ENCODE measurements at places on chromosomes 3 and 15.
A peak's percentile ranks its signal among the peaks of the same experiment; 100 is the strongest.

DNA sequence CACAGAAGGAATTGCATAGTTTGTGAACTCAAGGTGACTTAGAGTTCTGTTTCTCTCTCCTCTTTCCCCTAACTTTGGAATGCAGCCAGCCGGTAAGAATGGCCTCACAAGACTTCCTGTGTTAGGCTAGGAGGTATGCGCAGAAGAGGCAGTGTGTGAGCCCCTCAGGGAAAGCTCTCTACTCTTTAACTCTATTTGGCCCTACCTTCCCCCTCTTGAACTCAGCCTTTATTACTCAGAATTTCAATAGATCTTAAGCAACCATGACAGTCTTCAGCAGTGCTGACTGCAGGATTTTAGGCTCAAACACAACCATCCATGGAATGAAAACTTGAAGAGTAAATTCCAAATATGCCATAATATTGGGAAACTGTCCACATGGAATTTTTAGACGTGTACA is 209.5 kb downstream of the DTWD1 start:
- no peak for DNase-seq

GRCh38 chr3:178393824-178394223 is 142.4 kb upstream of the KCNMB2 start:
- no peak for DNase-seq

DNA sequence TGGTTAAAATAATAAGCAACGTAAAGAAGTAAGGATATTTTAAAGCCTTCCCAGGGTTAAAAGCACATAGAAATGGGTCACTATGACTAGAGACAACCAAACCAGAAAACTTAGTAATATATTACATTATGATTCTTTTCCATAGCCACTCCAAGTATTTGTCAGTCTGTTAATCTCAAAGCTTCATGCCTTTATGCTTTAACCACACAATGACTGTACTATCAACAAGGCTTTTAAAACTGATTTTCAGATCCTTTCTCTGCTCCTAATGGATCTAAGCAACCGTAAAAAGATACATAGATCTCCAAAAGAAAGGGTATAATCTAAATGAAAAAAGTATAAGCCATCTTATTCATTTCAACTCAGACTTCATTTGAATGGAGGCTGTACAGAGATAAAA is 14.4 kb downstream of the SECISBP2L start:
- DNase-seq, result no peak

DNA sequence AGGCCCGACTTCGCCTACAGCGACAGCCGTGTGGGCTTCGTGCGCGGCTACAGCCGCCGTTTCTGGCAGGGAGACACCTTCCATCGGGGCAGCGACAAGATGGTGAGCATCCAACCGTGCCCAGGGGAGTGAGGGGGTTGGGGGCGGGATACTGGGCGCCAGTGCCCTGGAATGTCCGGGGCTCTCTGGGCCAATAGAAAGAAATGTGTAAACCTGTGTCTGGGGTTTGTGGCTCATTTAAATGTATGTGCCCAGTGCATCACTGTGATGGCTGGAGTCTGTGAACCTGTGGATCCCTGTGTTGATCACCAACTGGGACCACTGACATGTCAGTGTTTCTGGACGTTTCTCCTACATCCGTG is 423 bp downstream of the CHAC1 start:
- DNase-seq, result no peak

DNA sequence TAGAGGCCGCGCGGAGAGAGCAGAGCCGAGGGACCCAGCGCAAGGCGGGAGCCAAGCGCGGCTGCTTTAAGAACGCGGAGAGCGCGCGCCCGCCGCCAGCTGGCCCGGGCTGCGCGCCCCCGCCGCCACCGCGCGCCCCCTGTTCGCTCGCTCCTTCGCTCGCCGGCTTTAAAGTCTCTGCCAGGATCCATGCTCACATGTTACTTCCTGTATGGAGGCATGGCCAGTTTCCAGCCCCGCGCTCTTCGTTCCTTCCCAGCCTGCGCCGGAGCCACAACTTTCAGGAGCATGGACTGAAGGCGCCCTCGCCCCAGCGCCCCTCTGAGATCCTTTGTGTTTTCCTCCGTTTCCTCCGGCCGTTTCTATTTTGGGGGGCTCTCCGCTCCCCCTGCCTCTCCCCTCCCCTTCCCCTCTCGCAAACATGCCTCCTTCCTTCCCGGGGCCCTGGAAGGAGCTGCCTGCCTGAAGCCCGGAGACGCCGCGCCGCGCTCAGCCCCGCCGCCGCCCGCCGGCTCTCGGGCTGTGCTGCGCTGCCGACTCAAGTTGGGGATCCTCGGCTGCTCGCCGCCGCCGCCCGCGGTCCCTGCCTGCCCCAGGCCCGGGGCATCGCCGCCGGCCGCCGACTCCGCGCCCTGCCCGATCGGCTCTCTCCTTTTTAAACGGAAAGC is at the start of gene PTPRG:
TSS of gene PTPRG (plus strand) at position 198 of the 668 bp plus-strand sequence. CDS start 717 bp downstream, outside the sequence.
- DNase-seq, result peak; percentile 39

Measured in cerebellar nuclear complex (tissue), 1 donor.